ENCODE measurements at places on chromosomes 11 and 22. TPM values are rescaled to one million over a fixed set of nuclear protein-coding genes. Genes with fewer than 3 reads are reported as not detected.

The RAB3IL1 gene
- total RNA-seq: 12.6 TPM

The OLFML1 gene
- total RNA-seq: 111 TPM

GRCh38 chr11:127193950-127194349 is 193.4 kb upstream of the KIRREL3 start:
- no peak for DNase-seq

The BAIAP2L2 gene
- not detected for total RNA-seq

- DNase-seq: no peak
Observed at GRCh38 chr22:36455571-36456463, 25.6 kb downstream of the TXN2 start.

DNA sequence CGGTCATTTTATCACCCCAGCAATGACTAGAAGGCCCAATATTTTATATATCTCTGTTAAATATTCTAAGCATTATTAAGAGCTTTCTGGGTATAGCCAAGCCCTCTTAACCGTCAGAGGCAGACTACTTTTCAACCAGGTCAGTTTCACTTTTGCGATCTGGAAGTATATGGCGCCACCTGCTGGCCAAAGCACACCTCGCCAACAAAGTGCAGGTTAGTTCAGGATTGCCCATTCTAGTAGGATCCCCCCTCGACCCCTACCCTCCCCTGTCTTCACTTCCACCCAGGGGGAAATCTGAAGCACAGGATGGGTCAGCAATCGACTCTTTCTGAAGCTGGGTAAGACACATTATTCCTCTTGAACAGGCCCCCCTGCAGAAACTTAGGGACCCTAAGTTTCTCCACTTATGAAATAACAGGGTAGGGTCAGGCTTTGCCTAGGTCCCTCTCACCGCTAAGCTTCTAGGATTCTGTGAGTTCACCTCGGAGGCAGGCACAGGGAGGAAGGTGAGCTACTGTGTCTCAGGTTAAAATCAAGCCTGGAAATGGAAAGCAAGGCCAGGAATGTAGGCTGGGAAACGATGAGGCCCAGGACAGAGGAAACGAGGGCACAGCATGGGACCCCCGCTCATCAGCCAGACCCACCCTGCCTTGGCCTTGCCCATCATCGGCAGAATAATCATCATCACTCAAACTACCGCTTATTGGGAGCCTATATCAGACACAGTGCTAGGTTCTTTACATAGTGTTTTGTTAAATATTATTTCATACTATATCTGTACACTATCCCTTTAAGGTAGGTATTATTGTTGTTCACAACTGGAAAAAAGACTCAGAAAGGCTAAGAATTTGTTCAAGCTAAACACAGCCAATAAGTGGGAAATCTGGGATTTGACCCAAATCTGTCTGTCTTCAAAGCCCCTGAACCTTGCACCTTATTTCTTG is 35.6 kb downstream of the KCNJ1 start:
- DNase-seq: peak; percentile 80

The TMEM191B gene
- not detected for total RNA-seq

DNA sequence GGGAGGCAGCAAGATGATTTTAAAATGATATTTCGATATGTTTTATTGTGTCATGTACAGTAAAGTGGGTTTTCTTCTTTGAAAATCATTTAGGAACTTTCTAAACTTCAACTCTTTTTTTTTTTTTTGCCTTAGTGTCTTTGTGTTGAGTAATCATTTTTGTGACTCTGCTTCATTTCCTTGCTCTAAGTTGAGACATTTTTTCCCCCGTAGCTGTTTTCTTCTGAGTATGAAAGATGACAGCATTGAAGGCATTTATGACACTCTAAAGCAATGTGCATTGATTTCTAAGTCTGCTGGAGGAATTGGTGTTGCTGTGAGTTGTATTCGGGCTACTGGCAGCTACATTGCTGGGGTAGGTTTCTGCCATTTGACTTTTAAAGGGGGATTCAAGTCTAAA is 23.5 kb downstream of the RRM1 start:
- no peak for DNase-seq

The TMX2 gene
- total RNA-seq: 41.3 TPM

GRCh38 chr11:128530118-128531074 is 57.0 kb downstream of the ETS1 start:
- peak; percentile 80 for DNase-seq

The MRGPRF gene
- total RNA-seq: 65.7 TPM
